ENCODE measurements at places on chromosomes 4 and X.

GRCh38 chr4:5128569-5128968 lies 77.3 kb downstream of the STK32B start:
- DNase-seq: no peak

GRCh38 chr4:169114341-169114974 lies 104.4 kb upstream of the CBR4 start:
- DNase-seq: no peak

DNA sequence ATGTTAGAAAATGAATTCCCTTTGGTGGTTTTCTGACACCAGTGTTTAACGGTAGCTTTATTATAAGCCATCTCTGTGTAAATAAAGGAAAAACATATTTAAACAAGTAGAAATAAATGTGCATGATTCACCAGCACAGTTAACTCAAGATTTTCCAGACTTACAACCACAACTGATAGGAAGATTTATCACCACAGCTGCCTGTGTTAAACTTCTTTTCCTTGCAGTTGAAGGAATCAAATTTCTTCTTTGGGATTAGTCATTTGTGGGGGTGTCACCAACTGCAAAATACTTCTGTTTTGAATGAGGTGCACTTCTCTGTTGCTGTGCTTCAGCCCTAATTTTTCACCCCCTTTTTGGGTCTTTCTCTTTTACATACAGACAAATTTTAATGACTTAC lies 128.1 kb upstream of the STK26 start:
- DNase-seq: no peak

GRCh38 chrX:105773801-105774200 lies 48.5 kb upstream of the NRK start:
- no peak for DNase-seq

DNA sequence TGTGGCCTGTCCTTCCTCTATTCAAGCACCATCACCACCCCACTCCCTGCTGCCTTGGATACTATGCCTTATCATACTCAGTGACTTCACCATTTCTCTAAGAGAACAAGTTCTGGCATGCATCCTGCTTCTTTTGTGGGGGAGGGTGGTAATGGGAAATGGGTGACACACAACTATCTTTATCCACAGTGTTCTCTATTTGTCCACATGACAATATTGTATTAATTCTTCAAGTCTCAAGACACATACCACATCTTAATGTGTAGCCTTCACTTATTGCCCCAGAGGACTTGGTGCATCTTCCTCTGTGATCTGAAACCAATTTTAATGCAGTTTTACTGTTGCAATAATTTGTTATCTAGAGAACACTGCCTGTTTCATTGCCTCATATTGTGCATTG lies 29.3 kb upstream of the UGT2B7 start:
- DNase-seq: no peak

GRCh38 chr4:74855879-74856278 lies 61.6 kb upstream of the BTC start:
- DNase-seq: no peak

GRCh38 chr4:176270669-176271068 lies 1.6 kb upstream of the ASB5 start:
- no peak for DNase-seq

- DNase-seq: no peak
These were observed 11.2 kb downstream of the IRAK1 start for GRCh38 chrX:154008521-154008920.

DNA sequence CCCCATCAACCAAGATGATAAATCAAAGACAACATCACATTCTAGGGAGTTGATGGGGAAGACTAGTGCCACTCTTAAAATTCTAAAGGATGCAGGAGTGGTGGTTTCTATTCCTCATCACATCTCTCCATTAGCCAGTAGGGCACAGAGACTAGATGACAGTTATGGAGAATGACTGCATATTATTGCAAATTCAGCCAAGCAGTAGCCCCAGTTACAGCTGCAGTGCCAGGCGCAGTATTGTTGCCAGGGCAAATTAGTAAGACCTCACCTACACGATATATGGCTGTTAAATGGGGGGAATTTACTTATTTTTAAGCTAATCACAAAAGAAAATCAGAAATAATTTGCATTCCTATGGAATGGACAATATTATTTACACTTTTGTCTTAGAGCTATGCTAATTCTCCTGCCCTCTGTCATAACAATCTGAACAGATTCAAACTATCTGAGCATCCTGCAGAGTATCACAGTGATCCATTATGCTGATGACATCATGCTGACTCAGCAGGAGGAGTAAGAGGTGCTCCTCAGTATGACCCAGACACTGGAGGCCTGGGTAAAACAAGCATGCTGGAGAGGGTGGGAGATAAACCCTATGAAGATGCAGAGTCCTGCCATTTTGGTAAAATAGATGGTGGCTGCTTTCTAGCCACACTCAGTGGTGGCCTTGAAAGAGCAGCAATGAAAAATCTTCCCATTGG lies 24.7 kb downstream of the ETNPPL start:
- DNase-seq: no peak

- DNase-seq: no peak
These were observed 32.1 kb upstream of the RAB9B start for GRCh38 chrX:103864149-103864548.

- DNase-seq: no peak
These were observed 25.0 kb upstream of the BCORL1 start for GRCh38 chrX:129957241-129958082.

DNA sequence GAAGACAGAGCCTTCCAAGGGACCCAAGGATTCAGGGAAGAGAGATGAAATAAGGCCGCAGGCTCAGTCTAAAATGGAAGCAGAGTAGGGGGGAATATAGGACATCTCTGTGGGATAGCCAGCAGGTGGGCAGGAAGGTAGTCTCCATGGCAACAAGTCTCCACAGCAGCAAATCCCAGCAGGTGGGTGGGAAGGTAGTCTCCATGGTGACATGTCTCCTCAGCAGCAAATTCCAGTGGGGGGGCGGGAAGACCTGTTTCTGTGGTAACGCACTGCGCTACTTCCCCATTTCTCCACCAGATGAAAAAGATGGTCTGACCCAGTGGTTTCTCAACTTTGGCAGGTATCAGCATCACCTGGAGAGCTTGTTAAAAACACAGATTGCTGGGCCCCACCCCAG lies 18.3 kb downstream of the NLGN3 start:
- no peak for DNase-seq

DNA sequence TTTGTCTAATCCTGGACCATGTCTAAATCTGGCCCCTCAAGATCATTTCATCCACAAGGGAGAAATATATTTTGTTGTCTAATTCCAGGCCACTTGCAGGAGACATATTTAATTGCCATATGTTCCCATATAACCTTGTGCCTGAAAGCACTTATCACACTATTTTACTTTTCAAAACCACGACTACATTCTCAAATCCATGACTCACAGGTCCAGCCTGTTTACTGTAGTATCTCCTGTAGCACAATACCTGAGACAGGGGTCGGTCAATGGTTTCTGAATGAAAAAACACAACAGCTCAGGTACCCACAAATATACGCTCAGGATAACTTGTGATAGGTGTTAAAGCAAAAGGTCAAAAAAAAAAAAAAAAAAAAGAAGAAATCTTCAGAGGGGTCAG lies 60.9 kb downstream of the SEC24D start:
- DNase-seq: no peak

Measured in stimulated activated CD8-positive, alpha-beta memory T cell treated with anti-CD3 and anti-CD28 coated beads, Interleukin-7, amount 100 ng/mL, for 24 hours (primary cell).